ENCODE measurements at places on chromosomes 7 and 10.

DNA sequence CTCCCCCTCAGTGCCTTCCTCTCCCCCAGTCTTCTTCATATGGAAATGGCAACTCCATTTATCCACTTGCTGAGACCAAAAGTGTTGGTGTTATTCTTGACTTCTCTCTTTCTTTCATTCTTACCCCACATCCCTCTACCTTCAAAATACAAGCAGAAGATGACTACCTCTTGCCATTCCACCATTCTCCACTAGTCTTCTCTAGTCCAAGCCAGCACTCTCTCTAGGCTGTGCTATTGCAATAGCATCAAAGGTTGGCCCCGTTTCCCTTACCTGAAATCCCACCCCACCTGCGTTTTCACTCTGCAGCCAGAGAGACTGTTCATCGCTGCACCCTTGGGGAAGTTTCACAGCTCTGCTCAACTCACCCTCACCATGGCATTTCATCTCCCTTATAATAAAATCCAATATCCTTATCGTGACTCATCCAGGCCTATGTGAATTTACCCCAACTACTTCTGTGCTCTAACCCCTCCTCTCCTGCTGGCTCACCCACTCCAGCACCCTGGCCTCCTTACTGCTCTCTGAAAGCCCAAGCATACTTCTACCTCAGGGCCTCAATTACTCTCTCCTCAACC, 109.1 kb downstream of the LSM5 start:
- DNase-seq = no peak

DNA sequence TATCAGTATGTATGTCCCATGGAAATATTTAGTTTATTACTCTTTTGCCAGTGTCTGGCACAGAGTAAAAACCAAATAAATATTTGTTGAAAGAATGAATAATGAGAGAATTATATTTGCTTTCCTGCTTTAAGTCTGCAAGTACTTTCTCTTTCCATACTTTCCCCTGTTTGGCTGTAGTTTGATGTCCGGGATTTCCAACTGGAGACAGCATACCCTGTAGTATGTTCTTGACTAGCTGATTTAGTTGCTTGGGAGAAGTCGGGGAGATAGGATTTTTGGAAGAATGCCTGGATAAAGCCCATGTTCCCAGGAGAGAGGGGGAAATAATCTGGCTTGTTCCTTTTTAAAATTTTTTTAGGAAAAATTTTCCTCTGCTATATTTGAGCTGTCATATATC, 516.1 kb downstream of the CCSER2 start:
- no peak for DNase-seq

GRCh38 chr7:116618338-116619128, 53.5 kb upstream of the MET start:
- no peak for DNase-seq

DNA sequence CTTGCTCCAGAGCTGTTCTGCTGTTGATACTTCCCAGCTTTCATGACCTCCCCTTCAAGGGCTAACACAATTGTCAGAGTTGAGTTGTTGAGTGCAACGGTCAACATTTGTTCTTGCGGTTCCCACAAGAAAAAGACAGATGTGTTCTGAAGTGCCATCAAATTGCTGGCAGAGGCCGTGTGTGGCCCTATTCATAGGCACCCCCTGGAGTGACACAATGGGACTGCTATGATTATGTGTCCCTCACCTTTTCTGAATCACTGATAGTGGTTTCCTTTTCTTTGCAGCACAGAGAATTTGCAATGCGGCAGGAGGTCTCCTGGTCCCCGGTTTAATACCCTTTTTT, 5.8 kb upstream of the IGFBP1 start:
- DNase-seq = no peak

DNA sequence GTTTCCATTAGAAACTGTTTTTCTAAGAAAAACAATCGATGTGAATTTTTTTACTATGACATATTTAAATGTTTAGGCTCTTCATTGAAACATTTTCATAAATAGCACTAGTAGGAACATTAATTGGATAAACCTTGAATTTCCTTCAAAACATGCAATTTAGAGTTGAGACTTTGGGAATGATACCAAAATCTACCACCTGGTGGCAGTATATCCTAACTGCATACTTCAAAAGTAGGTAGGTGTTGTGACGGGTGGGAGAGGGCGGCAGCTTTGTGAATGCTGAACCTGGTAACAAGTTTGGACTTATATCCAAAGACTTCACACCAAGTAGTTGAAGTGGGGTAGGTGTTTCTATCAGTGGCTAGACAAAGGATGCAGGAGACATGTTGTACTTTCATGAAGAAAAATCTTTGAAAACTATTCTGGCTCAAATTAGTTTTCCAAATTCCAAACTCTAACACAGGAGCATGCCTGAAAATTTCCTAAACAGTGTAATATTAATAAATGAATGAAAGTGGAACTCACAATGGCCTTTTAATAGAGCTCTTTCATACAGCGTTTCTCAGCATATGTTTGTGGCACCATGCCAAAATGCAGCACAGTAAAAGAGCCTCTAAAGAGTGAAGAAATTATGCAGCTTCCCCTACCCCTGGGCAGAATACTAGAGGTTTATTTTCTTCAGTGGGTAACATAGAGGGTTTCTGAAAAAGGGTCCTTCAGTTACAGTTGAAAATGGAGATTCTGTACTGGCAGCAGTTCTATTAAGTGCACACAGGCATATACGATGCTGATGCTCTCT, 201.0 kb upstream of the TPK1 start:
- DNase-seq = peak; percentile 12

DNA sequence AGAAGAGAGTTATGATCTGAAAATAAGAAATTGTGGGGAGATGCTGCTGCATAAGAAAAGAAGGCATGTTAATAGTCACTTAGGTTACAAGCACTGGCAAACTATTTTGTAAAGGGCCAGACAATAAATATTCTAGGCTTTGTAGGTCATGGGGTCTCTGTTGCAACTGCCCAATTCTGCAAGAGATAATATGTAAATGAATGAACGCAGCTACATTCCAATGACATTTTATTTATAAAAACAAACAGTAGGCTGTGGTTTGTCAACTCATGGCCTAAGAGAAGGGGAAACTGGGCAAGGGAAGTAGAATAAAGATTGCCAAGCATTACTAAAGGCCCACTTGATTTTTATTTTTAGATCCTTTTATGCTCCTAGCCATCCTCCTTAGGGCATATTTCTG, 133.1 kb downstream of the RAPGEF5 start:
- no peak for DNase-seq

DNA sequence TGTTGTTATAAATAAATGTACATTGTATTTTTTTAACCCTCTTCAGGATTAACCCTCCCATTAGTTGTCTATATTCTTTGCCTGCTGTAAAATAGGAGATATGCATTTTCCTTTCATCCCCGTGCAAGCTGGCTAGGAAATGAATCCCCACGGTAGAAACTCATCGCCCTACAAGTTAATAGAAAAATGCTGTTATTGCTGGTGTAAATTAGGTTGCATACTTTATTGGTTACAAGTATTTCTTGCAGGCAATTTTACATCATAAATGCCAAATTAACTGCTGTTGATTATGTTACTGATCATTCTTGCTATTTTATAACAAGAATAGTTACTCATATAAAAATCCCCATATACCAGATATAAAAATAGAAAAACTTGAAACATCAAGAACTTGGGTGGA, 454.2 kb upstream of the KLF6 start:
- DNase-seq = no peak

DNA sequence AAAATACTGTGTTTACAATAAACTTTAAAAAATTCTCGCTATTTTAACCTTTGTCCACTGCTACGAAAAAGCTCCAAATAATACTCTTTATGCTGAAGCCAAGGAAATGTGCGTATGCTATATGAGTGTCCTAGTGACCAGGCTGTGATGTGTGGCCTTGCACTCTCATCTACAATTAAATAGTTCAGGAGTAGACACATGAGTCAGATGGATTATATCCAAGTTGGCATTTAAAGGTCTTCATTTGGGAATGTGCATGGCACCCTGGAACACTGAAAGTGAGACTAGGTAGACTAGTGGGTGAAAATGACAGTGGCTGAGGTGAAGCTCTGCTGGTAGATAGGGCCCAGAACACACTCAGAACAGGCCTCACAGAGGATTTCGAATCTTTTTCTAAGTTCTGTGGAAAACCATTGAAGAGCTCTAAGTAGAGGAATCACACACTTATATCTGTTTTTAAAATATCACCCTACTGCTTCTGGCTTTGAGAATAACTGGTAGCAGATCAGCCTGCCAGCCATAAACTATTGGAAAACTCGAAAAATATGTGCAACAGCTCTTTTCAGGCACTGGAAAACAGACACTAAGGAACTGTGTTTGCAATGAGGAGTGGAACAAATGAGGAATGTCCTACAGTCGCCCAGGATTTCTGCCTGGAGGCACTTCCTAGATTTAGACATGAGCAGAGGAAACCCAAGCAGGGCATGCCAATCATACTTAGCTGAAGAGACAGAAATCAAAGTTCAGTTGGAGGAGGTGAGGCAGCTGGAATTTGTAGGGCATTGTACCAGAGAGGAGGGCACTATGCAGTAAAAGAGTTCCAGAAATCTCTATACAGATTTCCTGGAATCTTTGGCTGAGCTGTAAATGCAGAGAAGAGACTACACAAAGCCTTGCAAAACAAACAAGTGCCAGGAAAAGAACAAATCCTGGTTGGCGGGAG, 603.8 kb upstream of the LRRTM3 start:
- no peak for DNase-seq

GRCh38 chr7:65804887-65805286, 68.0 kb upstream of the VKORC1L1 start:
- no peak for DNase-seq

- DNase-seq = peak; percentile 39
These were observed 16.0 kb downstream of the SFTPD start for GRCh38 chr10:79932841-79933379.

DNA sequence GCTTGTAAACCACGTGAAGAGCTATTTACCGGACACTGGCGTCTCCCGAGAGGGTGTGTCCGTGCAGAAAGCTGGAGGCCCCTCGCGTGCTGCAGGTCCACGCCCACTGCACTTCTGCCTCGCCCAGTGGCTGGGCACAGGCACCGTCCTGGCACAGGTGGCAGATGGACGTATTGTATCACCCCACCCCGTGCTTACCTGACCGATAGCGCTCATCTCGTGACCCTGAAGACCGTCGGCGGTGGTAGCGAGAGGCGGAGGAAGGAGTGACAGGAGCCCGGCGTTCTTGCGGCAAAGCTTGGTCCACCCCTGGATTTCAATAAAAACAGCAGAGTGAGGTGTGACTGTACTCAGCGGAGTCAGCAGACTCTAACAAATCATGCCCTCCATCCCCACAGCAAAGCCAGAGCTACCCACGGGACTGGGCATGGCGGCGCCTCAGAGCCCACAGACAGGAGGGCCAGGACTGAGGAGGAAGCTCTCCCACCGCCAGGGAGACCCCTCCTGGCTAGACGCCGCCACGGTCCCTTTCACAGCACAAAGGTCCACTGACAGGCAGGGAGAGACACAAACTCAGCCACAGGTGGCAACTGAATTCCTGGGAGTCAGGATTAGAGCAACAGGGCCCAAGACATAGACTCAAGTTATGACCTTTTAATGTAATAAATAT, 217.1 kb downstream of the DIP2C start:
- DNase-seq = no peak

DNA sequence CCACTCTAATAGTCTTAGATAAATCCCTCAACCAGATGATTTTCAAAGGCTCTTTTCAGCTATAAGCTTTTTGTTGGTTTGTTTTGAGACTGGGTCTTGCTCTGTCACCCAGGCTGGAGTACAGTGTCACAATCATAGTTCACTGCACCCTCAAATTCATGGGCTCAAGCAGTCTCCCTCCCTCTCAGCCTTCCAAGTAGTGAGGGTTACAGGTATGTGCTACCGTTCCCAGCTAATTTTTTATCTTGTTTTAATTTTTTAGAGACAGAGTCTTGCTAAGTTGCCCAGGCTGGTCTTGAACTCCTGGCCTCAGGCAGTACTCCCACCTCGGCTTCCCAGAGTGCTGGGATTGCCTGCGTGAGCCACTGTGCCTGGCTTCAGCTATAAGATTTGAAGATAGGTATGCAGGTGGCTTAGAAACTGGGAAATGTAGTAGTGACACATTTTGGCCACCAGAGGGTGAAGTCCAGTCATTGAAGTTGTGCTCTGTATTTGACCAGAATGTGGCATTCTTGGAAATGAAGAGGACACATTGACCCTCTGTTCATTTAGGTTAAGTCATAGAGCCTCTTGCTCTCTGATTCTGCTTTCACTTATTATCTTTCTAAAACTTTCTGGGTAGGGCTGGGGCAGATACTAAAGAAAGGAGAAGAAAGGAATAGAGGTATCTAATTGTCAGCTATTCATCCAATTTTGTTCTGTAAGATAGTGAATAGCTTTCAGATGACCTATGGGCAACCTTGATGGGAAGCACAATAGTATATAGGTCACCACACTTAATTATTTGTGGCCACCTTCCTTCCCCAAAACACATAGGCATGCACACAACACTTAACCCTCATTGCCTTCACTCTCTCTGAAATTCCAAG, 36.0 kb downstream of the R3HCC1L start:
- peak; percentile 56 for DNase-seq

- DNase-seq = no peak
These were observed 44.2 kb downstream of the GLRX3 start for GRCh38 chr10:130180416-130180815.

- no peak for DNase-seq
These were observed 10.2 kb downstream of the HIPK2 start for GRCh38 chr7:139767561-139767982.

DNA sequence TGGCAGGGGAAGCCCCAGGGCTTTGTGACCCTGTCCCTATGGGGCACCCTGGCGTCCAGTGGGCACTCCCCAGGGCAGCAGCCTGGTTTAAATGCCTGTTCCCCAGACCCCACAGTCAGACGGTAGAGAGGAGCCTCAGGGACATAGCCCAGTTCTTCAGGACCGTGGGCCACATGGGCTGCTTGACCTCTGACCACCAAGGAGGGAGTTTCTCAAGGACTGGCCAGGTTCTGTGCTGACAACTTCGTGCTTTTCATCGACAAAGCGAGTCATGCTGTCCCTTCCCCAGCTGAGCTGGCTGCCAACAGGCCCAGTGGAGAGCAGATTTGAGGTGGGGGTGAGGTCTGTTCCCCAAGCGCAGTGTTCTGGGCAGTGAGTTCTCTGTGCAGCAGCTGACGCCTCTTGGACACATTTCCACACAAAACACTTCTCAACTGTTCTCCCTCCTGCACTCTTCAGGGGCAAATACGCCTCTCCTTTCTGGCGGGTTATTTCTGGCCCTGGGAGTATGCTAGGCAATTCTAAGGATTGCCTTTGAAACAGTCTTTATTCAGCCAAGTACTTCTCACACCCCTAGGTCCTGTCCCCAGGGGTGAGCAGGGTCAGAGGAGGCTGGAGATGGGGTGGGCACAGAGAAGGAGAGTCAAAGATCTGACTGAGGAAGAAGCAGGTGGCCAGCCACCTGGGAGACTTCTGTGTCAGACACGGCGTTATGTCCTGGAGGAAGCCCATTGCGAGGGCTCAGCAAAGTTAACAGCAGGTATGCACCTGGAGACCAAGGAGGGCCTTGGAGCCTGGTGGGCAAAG, 57.3 kb upstream of the CAMK2B start:
- no peak for DNase-seq

- DNase-seq = no peak
These were observed 93.0 kb downstream of the KCNMA1 start for GRCh38 chr10:77544617-77545016.

GRCh38 chr10:90031776-90032175, 330.4 kb downstream of the KIF20B start:
- no peak for DNase-seq
